Stimulated activated CD4-positive, alpha-beta T cell treated with anti-CD3 and anti-CD28 coated beads, Interleukin-1b, Interleukin-23, amount 100 ng/mL, for 1 hour (primary cell): ENCODE measurements at places on chromosomes 2 and 18.

GRCh38 chr2:116132833-116133232, 1681.7 kb upstream of the DDX18 start:
- no peak for DNase-seq

GRCh38 chr18:74476140-74476539, 19.0 kb upstream of the DIPK1C start:
- DNase-seq = no peak

GRCh38 chr2:146209842-146210275, 1635.0 kb upstream of the ACVR2A start:
- no peak for DNase-seq

- DNase-seq = no peak
These were observed 2.8 kb upstream of the SULT6B1 start for GRCh38 chr2:37191253-37191652.

- no peak for DNase-seq
These were observed 62.3 kb downstream of the VWA3B start for GRCh38 chr2:98149333-98149697.

- no peak for DNase-seq
These were observed 208.4 kb upstream of the COL3A1 start for GRCh38 chr2:188765522-188766470.

DNA sequence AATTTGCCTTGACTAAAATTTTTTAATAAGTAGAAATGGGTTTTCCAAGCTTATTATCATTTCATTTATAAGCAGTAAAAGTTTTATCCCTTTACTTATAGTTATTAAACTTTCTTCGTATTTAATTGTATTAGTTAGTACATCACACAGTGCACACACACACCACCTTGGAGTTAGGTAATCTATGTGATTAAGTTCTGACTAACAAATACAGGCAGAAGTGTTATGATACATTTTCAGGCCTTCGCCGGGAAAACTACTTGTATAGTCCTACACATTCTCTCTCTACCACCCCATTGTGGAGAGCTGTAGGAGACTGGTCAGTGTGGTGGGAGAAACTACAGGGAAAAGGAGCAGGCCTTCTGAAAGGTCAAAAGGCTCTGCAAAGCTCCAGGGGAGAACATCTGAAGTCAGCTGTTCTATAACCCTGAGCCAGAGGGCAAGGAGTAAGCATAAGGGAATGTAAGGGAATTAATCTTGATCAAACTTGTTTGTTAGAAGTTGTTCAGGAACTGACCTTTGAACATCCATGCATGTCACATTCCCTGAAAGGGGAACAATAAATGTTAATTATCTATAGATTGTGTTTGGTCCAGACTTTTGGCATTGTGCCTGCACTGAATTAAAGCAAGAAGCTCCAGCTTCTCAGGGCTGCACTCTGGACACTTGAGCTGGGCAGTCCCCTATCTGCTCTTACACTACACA, 231.7 kb downstream of the FSIP2 start:
- no peak for DNase-seq

DNA sequence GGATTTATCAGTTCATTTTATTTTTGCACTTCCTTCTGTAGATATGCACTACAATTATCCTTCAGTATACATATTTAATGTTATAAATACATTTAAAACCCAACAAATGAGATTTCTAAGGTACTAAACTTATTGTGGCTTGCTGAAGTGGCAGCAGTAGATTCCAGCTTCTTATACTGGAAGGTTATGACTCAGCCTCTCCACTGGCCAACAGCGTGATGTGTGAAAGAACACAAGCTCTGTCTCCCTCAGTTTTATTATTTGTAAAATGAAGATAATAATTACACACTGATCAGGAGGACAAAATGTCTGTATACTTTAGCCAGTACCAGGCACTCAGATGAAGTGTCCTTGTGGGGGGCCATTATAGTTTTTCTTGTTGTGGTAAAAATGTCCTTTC, 1147.1 kb downstream of the CNTNAP5 start:
- DNase-seq = no peak

- no peak for DNase-seq
These were observed 60.8 kb upstream of the SPOPL start for GRCh38 chr2:138440759-138441158.

DNA sequence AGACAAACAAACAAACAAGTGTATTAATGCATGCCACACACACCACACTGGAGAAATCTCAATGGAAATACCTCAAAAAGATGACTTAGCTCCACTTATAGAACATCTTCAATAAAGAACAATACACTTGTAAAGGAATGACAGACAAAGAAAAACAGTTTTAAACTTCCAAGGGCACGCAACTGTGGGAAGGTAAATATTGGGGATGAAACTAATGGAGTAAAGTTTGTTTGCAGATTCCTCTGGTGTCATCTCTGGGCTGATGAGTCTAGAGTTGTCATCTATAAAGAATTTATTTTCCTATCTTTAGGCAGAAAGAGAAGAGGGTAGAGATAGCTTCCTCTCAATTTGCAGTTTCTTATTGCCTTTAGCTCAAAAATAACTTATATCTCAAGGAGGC, 144.0 kb upstream of the ZC3H15 start:
- no peak for DNase-seq

GRCh38 chr2:192877159-192877558, 682.4 kb upstream of the TMEFF2 start:
- no peak for DNase-seq

GRCh38 chr2:39476524-39476923, 39.4 kb upstream of the MAP4K3 start:
- DNase-seq = no peak

GRCh38 chr2:102256276-102256675, 55.1 kb upstream of the IL1RL1 start:
- no peak for DNase-seq

DNA sequence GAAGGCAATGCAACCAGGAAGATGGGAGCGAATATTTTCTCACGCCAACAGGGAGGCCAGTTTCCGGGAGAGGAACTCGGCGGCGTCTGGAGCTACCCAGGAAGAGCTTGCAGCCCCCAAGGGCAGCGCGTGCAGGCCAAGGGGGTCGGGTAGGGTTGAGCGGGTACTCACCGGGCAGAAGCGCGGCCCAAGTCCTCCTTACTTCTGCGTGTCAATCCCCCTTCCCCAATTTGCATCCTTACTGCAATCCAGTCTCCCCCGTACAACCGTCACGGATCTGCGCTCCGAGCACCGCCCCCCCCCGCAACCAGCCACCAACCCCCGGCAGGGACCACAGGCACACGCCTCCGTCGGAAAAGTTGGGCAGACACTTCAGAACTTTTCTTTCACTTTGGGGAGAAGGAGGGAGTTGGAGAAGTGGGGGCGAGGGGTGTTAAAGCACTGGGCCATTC, 1.3 kb downstream of the ATP8B1 start:
- no peak for DNase-seq

DNA sequence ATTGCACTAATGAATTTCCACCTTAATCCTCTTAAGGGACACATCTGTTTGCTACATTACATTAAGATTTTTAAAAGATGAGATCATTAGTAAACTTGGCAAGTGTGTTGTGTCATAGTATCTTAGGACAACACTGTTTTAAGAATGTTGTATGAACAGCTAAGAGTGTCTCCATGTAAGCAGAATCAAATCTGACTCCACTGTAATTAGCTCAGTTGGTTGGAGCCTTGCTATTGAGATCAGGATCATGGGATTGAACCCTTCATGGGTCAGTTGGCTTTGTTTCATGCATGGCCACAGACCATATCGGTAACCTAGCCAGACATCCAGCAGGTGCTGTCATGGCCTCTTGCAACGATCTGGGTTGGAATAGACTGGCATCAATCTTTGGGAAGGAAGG, 5.2 kb downstream of the FHOD3 start:
- DNase-seq = no peak

GRCh38 chr2:100742277-100743254, 77.4 kb upstream of the NPAS2 start:
- no peak for DNase-seq

DNA sequence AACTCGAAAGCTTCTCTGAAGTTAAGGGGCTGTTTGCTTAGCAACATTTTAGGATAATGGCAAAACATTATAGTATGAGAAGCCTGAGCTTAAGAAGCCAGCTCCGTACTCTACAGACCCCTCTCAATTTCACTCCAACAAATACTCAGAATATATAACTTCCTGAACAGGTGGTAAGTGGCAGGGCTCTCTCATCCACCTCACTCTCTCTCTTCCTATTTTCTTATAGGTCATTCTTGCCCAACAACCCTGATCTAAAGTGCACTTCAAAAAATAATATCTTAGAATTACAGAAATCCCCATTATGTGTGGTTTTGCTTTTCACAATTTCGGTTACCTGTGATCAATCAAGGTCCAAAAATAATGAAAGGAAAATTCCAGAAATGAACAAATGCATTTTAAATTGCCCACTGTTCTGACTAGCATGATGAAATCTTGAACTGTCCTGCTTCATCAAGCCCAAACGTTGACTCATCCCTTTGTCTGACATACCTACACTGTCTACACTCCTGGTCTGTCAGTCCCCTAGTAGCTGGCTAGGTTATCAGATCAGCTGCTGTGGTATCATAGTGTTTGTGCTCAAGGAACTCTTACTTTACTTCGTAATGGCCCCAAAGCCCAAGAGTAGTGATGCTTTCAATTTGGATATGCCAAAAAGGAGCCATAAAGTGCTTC, 122.8 kb upstream of the COL5A2 start:
- DNase-seq = no peak

- DNase-seq = no peak
These were observed 33.6 kb downstream of the SRBD1 start for GRCh38 chr2:45577441-45577840.

DNA sequence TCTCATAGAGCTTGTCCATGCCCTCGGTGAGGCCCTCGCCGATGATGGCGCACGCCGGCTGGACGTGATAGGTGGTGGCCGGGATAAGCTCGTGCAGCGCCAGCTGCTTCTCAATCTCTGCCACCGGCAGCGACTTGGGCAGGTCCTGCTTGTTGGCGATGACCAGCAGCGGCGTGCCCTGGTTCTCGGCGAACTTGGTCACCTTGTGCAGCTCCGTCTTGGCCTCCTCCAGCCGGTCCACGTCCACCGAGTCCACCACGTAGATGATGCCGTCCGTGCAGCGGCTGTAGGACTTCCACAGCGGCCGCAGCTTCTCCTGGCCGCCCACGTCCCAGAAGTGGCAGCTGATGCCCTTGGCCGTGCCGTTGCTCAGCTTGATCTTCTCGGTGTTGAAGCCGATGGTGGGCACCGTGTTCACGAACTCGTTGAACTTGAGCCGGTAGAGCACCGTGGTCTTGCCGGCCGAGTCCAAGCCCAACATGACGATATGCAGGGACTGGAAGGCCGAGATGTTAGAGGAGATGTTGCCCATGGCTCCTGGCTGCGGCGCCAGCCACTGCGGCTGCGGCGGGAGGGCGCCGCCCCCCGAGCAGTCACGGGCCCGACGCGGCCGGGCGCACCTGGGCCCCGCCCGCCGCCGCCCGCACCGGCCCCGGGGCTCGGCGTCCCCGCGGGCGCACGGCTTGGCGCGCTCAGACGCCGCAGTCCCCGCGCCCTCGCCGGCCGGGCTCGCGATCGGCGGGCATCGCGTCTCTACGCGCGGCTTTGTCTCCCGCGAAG, 636 bp downstream of the ARL4C start:
- DNase-seq = no peak

- no peak for DNase-seq
These were observed 216.5 kb downstream of the CDCA7 start for GRCh38 chr2:173571021-173571821.

- DNase-seq = no peak
These were observed 199.6 kb downstream of the HRH4 start for GRCh38 chr18:24659827-24660720.

DNA sequence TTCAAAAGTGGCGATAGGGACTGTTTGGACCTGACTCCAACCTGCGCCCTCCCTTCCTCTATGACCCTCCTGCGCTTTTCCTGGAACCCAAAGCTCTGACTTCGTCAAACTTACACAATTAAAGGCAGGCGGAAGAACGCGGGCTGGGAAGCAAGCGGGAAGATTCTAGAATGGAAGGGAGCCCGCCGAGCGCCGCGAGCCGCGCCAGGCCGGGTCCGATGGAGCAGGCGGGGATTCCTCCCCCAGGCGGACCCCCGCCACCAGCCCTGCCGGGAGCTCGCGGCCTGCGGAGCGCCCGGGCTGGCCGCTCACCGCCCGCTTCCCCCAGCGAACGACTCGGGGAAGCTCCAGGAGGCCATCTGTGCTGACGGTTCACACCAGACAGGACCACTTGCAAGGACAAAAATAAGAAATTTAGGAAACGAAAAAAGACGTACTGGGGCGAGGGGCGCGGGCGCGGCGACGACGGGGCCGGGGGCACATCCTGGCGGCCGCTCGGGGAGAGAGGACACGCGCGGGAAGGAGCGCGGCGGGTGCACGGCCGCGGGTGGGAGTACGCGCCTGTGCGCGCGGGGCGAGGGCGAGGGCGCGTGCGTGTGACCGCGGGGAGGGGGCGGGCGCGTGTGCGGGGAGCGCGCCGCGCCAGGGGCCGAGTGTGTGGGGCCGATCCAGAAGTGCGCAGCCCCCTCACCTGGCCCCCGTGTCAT, 1.1 kb upstream of the SALL3 start:
- DNase-seq = no peak

GRCh38 chr2:18820966-18821365, 231.6 kb upstream of the NT5C1B start:
- DNase-seq = no peak

- DNase-seq = no peak
These were observed 14.0 kb downstream of the ALPG start for GRCh38 chr2:232420463-232421188.

- DNase-seq = no peak
These were observed 3.5 kb downstream of the ACSL3 start for GRCh38 chr2:222864296-222864695.

DNA sequence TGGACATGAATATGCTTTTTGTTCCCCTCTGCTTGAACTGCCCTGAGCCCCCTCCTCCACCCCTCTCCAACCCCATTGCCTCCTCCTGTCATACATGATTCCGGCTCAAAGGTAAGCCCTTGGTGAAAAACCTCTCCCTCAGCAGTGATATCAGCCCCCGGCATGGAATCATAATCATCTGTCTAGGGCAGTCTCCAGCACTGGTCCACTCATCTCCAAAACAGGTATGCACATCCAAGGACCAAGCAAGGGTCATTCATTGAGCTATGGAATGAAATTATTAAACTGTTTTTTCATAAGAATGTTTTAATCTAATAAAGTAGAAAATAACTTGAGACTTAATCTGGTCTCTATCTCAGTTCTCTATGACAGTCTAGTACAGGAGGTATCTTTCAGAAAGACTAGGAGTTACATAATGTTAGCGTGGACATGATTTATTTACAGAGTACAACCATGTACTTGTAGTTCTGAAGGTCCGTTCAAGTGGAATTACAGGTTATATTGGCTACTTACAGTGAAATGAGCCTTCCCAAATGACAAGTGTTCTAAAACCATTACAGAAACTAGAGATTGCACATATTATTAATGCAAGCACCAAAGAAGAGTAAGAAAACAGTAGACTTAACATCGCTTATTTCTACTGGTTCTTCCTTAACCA, 75.2 kb downstream of the ACVR1 start:
- no peak for DNase-seq

GRCh38 chr2:241081190-241081642, 20.9 kb downstream of the MTERF4 start:
- no peak for DNase-seq

GRCh38 chr2:112276954-112277353, 1.6 kb downstream of the ZC3H6 start:
- no peak for DNase-seq

GRCh38 chr18:6994056-6994770, 123.4 kb downstream of the LAMA1 start:
- DNase-seq = no peak

- no peak for DNase-seq
These were observed 182.1 kb downstream of the CYP26B1 start for GRCh38 chr2:71965530-71965929.

GRCh38 chr18:11994703-11995444, 13.6 kb downstream of the IMPA2 start:
- DNase-seq = no peak
